ENCODE measurements at places on chromosomes 11 and 22.

- no peak for DNase-seq
Observed at GRCh38 chr11:37407461-37407860, 809.4 kb upstream of the RAG2 start.

GRCh38 chr11:35174666-35175065 is 35.7 kb downstream of the CD44 start:
- DNase-seq, result no peak

GRCh38 chr22:37571258-37571991 is 8.5 kb downstream of the LGALS2 start:
- no peak for DNase-seq

GRCh38 chr11:76408171-76408965 is 27.2 kb downstream of the GVQW3 start:
- DNase-seq, result no peak

GRCh38 chr11:110311783-110312579 is 15.6 kb upstream of the RDX start:
- no peak for DNase-seq

DNA sequence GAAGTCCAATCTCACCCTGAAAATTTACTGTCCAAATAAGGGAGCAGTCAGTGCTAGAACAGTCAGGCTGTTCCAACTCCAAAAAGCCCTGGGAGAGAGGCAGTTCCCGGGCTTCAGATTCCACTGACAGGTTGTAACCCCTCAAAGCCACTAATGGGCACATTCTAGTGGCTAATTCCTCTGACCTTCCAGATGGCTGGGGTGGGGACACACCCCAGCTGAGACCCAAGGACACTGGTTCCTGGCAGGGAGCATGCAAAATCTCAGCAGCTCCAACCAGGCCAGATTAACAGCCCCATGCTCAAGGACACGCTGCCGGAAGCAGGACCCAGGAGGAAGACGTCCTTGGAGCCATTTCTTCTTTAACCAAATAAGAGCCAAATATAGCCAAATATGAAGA is 92.7 kb downstream of the RPL27A start:
- DNase-seq, result no peak

GRCh38 chr11:62994775-62995174 is 10.0 kb upstream of the SLC22A6 start:
- DNase-seq, result no peak

GRCh38 chr11:1938343-1939005 is 8.7 kb upstream of the MRPL23 start:
- no peak for DNase-seq

GRCh38 chr11:19441752-19442553 is 201.2 kb upstream of the E2F8 start:
- peak; percentile 39 for DNase-seq

DNA sequence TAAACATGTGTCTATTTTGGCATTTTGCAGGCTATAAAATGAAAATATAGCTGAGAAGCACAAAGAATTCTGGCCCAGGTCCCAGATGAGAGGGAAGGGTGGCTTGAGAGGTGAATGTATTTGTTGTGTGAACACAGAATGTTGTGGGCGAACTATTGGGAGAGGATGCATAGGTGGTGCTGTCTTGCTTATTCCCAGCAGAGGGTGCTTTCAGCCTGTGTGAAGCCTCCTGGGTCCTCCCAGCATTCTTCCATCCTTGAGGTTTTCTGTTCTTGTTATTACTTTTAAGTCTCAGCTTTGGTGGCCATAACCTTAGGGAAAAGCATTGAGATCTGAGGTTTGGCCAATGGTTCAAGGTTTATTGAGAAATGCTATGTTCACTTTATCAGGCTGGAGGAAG is 108.7 kb upstream of the SNX19 start:
- DNase-seq, result no peak

- DNase-seq, result no peak
Observed at GRCh38 chr11:17393472-17393871, 5.0 kb upstream of the KCNJ11 start.

GRCh38 chr22:44338906-44339305 is 26.2 kb upstream of the SHISAL1 start:
- no peak for DNase-seq
